ENCODE measurements at places on chromosomes 11 and 22.

DNA sequence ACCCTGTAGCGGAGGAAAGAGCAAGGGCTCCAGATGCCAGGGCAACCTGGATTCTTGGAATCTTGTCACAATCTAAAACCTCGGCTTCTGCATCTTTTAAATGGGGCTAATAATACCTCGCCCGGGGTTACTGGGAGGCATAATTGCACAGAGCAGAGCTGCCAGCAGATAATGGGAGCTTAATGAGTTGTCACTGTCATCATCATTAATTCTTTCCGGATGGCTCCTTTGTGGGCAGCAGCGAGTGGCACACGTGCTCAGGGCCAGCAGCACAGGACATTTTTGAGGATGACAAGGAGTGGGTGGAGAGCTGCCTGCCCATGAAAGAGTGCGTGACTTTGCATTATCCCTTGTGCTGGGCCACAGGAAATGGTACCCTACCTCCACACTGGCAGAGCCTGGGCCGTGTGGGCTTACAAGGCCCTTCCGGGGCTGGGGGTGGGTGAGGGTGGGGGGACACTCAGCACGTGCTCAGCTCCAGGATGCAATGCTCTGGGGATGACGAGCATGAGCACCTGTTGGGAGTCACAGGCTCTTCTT, 5.7 kb downstream of the PDGFB start:
- no peak for DNase-seq

DNA sequence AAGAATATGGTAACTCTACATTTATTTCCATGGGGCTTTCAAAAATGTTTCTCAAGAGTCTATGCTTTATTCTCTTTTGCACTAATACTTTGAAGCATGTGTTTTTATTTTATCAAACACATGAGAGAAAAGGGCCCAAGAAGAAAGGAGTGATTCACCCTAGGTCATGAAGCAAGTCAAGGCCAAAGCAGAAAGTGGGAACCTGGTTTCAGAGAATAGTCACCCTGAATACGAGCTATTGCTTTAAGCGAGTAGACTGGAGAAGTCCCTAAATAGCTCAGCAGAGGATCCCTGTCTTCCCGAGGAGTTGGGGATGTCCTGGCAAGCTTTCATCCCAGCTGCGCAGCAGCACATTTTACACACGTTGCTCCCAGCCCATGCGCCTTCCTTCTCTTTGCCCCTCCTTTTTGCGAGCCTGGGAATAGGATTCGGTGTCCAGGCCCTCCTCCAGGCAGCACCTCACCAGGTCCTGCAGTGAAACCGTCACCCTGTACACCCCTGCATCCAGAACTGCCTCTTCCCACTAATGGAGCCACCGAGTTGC, 19.1 kb downstream of the MPEG1 start:
- DNase-seq, result no peak

GRCh38 chr11:95330302-95330701, 99.3 kb upstream of the SESN3 start:
- no peak for DNase-seq

GRCh38 chr11:65892661-65893317, 2.3 kb downstream of the CCDC85B start:
- no peak for DNase-seq

DNA sequence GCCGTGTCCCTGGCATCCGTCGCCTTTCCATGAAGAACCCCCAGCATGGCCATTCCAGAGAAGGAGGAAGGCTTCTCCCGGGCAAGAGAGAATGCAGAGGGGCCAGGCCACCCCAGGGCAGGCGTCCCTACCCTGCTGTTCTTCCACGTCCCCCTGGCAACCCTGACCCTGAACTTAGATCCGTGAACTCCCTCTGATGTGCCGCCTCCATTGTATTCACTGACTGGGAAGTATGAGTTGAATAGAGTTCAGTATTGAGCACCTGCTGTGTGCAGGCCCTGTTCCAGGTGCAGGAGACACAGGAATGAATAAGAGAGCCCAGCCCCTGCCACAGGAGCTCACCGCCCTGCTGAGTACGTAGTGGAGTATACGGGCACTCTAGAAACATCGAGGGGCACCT, 29.1 kb upstream of the RELT start:
- DNase-seq, result no peak

DNA sequence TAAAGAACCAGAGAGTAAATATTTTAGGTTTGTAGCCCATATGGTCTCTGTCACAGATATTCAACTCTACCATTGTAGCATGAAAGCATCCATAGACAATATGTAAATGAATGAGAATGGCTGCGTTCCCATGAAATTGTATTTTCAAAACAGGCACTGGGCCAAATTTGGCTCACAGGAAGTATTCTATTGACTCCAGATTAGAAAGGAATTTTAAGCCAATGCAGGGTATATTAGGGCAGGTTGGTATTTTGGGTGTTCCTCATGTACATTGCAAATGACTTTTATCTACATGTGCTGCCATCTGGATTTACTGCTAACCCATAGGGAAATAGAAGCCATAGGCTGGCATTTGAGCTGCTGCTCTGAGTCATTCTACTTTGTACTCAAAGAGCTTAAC, 35.1 kb upstream of the PDGFD start:
- DNase-seq, result no peak

- DNase-seq, result no peak
Measured at GRCh38 chr11:30479899-30480298, 106.3 kb downstream of the MPPED2 start.

DNA sequence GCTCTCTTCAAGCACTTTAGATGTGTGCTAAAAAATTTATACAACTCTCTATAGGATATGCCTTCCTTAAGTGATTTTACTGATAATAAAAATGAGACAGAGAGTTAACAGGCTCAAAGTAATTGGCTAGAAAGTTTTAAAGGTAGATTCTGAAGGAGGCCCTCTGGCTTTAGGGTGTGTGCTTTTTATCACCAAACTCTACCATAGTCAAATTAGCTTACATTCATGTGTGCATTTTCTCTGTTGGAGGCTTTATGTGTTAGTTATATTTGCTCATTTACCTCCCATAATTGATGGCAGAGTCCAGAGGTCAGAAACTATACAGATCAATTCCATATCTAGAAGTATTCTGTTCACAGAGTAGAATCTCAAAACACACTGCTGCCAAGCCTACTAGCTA, 317.5 kb downstream of the JRKL start:
- DNase-seq, result no peak

DNA sequence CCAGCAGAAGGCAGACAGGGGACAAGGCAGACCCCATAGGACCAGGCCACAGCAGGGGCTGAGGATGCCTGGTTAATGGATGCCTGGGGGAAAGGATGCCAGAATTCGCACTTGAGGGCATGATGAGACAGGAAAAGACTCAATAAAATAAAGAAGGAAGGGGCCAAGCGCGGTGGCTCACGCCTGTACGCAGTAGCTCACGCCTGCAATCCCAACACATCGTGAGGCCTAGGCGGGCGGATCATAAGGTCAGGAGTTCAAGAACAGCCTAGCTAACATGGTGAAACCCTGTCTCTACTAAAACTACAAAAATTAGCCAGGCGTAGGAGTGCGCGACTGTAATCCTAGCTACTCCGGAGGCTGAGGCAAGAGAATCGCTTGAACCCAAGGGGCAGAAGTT, 9.8 kb downstream of the APOBEC3D start:
- no peak for DNase-seq

GRCh38 chr11:46290011-46290410, 12.5 kb downstream of the CREB3L1 start:
- DNase-seq, result no peak

GRCh38 chr11:13929395-13929891, 33.1 kb upstream of the SPON1 start:
- no peak for DNase-seq

DNA sequence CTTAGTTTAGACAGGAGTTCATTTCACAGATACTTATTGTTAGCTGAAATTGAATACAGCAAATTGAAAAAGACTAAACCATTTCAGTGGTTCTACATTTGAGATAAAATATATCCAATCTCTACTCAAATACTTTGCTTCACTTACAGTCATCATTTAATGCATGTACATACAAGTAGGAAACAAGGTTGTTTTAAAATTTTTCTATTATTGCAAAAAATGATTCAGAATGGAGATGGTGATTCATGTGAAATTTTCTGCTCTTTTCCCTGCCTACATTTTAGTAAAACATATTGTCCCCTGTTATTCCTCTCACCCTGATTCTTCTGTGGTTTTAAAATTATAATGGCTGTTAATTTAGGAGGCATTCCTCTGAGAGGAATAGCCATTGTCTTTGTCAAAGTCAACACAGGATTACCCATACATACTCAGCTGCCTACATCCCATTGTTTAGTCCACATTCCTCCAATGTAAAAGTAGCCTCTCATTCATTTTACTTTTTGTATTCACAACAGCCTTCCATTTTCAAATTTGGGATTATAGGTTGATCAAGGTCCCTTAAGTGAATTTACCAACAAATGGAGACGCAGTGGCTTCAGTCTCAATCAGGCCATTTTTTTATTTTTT, 60.1 kb downstream of the TRPC6 start:
- DNase-seq, result no peak

DNA sequence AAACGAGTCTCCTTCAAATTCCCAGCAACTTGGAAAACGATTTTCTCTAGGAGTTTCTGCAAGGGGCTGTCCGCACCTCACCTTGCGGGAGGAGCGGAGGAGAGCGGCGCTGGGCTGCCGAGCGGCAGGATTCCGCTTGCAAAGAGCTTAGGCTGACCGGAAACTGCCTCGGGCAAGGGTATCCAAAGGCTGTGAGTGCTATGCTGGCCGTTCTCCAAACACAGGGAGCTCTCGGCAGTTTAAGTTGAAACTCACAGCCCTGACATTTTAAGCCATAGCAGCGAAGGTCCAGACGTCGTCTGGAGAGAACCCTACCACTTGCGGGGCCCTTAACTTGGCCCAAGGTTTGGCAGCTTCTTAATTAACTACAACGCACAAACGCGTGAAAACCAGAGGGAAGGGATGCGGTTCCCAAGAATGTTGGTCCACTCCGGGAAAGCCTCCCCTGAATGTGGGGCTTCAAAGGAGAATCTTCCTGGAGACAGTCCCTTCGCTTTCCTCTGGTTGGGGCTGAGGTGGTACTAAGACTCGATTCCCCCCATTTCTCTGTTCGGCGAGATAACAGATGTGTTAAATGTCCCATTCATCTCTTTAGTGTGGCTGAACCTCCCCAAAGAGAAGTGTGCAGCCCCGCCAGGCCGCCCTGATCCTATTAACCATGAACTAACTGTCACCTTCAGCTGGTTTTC, 1.1 kb upstream of the DBX1 start:
- DNase-seq, result peak; percentile 25

DNA sequence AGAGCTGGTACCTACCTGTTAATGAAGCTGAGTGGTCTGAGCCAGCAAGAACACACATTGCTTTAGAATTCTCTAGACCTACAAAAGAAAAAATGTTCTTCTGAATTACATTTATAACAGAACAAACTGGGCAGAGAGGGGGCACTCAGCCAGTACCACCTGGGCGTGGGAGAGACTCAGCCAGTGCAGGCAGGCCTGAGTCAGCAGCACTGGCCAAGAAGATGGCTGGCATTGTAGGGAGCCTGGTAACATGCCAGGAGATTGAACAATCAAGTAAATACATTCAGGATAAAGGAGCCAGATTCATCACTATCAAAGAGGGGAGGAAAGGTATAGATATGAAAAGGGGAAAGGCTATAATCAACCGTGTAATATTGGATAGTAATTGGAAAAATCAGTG, 19.9 kb downstream of the SERGEF start:
- DNase-seq, result no peak

DNA sequence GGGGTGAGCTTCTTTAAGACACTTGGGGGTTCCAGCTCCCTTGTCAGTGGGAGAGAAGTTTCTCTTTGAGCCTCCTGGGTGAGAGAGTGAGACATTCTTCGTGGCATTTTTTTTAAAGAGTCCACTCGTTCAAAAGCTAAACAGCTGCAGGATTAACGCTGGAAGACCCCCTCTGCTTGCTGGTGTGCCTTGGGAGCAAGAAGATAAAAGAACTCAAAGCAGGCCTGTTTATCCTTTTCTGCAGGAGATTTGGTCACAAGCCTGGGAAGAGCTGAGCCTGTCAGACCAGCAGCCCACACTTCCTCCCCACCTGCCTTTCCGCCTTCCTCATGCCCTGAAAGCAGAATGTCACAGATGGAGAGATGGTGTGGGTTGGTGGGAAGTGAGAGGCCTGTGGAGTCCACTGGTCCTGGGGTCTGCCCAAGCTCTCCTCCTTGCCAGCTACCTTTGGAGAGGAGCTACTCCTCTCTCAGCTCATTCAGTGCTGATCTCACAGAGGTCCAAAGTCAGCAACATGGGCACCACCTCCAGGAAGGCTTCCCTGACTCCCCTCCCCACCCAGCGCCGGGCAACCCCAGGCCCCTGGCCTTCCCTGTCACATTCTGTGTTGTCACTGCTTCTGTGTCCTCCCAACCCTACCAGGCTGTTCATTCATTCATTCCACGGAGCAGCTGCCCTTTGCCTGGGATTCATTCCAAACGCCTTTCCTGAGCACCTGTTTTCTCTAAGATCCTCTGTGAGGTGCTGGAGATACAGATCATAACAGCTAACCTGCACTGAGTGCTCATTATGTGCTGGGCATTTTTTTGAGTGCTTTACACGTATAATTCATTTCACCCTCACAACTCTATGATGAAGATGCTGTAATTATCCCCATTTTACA, 6.7 kb downstream of the GDPD5 start:
- DNase-seq, result no peak

DNA sequence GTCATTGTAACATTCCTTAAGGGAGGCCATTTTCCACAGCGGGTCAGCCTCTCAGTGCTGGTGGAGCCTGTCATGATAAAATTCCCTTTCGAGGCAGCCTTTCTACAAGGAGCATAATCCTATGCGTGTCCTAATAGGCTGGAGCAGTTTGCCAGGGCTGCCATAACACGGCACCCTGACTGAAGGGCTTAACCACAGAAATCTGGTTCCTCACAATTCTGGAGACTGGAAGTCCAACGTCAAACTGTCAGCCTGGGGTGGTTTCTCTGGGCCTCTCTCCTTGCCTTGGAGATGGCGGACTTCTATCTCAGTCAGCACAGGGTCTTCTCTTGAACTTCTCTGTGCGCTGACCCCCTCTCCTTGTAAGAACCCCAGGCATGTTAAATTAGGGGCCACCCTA, 1.4 kb upstream of the RGL4 start:
- no peak for DNase-seq

GRCh38 chr11:46826310-46827044, 19.6 kb downstream of the CKAP5 start:
- DNase-seq, result peak; percentile 83

DNA sequence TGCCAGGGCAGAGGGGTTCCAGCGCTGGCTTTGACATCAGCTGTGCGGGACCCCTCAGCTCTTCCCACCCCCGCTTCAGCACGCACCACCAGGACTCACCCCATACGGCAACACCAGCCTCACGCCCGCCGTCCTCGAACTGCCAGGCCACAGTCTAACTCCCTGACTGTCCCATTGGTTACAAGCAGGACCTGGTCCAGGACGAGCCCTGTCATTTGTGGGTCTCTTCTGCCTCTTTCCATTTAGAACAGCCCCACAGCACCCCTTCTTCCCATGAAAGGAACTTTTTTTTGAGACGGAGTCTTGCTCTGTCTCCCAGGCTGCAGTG, 81.7 kb downstream of the PHF21B start:
- no peak for DNase-seq

DNA sequence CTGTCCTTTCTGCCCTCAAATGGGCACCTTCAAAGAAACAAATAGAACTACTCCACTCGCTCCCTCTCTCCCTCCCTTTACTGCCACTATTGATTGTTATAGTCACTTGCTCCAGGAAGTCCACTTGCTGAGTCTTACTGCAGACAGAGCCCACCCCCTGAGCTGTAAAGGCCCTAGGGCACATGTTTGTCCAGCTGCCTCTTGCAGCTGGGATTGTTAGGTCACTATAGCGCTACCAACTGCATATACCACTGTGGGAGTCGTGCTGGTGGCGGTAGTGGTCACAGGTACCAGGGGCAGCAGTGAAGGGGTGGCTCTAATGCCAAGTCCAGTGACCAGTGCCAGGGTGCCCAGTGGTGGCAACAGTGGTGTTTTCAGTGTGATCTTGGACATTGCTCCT, 4.4 kb upstream of the SREBF2 start:
- no peak for DNase-seq

Data from endothelial cell (in vitro differentiated cells).